ENCODE measurements at places on chromosomes 3 and 15.

GRCh38 chr3:58628823-58629562 lies 37.6 kb downstream of the FAM3D start:
- DNase-seq = no peak

GRCh38 chr3:167913219-167913835 lies 177.8 kb downstream of the SERPINI1 start:
- peak; percentile 12 for DNase-seq

- no peak for DNase-seq
These were observed 40.8 kb downstream of the MRAS start for GRCh38 chr3:138389144-138389601.

- no peak for DNase-seq
These were observed 55.0 kb downstream of the LRRC49 start for GRCh38 chr15:70947351-70948335.

DNA sequence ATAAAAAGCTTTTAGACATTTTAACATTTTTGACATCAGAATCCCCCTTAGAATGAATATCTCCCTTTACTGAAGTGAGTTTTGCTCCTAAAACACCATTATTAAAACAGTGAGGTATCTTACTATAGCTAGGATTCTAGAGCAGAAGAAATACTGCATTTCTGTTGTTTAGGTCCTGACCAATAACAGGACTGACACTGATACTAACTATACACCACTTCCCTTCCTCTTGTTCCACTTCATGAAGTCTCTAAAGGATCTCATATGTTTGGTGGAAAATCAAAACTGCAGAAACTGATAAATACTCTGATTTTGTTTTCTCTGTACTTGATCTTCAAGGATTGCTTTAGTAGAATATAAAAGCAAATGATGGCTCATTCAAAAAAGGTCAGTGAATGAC lies 230.7 kb downstream of the SUCLG2 start:
- no peak for DNase-seq

DNA sequence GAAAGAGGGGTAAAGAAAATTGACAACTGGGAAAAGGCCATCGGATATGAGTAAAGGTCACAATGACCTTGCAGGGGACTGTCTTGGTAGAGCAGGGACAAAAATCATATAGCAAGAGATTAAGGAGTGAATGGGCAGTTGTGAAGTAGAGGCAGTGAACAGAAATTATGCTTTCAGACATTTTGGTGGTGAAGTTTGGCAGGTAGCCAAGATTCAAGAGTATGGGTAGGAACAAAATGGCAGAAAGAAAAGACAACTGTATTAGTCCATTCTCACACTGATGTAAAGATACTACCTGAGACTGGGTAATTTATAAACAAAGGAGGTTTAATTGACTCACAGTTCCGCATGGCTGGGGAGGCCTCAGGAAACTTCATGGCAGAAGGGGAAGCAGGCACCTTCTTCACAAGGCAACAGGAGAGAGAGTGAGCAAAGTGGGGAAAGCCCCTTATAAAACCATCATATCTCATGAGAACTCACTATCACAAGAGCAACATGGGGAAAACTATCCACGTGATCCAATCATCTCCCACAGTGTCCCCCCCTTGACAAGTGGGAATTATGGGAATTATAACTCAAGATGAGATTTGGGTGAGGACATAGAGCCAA lies 84.0 kb downstream of the CGNL1 start:
- DNase-seq = no peak

GRCh38 chr3:132273036-132273435 lies 44.2 kb upstream of the ACP3 start:
- no peak for DNase-seq
